Activated naive CD8-positive, alpha-beta T cell treated with anti-CD3 and anti-CD28 coated beads for 36 hours (primary cell): ENCODE measurements at places on chromosomes 13 and 19.

- no peak overlapping the region for H3K27ac ChIP-seq
- no peaks in the 10 kb centered on the region for H3K36me3 ChIP-seq
- H3K27me3 ChIP-seq = no peaks in the 10 kb centered on the region
- no peak for DNase-seq
Measured at GRCh38 chr13:51246025-51246417, 23.8 kb downstream of the FAM124A start.

DNA sequence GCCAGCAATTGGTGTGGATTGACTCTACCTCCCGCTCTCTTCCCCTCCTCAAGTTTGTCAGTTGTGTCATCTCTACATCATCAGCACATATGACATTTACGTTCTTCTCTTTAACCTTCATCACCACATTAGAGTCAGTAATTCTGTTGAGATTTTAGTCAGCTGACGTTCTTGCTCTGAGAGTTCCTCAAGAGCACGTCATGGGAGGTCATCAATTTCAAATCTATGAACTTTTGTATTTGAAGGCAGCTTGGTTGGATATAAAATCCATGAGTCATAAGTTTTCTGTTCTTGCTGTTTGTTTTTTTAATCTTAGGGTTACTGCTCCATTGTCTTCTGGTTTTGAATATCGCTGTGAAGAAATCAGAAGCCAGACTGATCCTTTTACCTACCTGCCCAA is 21.8 kb upstream of the ARGLU1 start:
- peaks cover 17% of the 10 kb centered on the region for H3K27me3 ChIP-seq
- no peak overlapping the region for H3K27ac ChIP-seq
- no peaks in the 10 kb centered on the region for H3K4me1 ChIP-seq
- no peak for DNase-seq
- H3K4me3 ChIP-seq = no peak overlapping the region

- no peak for DNase-seq
- peaks cover 33% of the 10 kb centered on the region for H3K4me1 ChIP-seq
- peak overlapping the region; percentile 1 for H3K27ac ChIP-seq
- H3K27me3 ChIP-seq = peaks cover 6% of the 10 kb centered on the region
- no peak overlapping the region for H3K4me3 ChIP-seq
- H3K36me3 ChIP-seq = peaks cover 22% of the 10 kb centered on the region
Measured at GRCh38 chr19:41906916-41907680, 21.2 kb downstream of the ERFL start.

DNA sequence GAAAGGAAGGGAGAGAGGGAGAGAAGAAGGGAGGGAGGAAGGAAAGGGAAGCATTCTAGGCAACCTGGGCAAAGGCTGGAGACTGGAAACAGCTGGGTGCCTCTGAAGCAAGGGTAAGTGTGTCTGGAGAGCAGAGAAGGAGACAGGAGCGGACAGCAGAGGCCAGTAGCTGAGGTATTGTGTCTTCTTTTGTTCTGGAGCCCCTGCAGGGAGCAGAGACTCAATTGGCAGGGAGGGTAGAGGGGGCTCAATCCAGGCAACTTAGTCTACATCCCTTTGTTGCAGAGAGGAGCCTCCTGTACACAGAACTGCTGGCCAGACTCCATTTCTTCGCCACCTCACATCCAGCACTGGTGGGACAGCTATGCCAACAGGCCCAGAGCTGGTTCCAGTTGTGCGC is 53.2 kb downstream of the NWD1 start:
- H3K4me1 ChIP-seq = no peaks in the 10 kb centered on the region
- H3K36me3 ChIP-seq = no peaks in the 10 kb centered on the region
- no peak overlapping the region for H3K27ac ChIP-seq
- DNase-seq = no peak
- peaks cover 28% of the 10 kb centered on the region for H3K27me3 ChIP-seq
- no peak overlapping the region for H3K4me3 ChIP-seq

- no peaks in the 10 kb centered on the region for H3K27me3 ChIP-seq
- peak overlapping the region; percentile 70 for H3K4me3 ChIP-seq
- peaks cover 25% of the 10 kb centered on the region for H3K4me1 ChIP-seq
Measured at GRCh38 chr19:18700501-18701249, 17.2 kb downstream of the CRTC1 start.

DNA sequence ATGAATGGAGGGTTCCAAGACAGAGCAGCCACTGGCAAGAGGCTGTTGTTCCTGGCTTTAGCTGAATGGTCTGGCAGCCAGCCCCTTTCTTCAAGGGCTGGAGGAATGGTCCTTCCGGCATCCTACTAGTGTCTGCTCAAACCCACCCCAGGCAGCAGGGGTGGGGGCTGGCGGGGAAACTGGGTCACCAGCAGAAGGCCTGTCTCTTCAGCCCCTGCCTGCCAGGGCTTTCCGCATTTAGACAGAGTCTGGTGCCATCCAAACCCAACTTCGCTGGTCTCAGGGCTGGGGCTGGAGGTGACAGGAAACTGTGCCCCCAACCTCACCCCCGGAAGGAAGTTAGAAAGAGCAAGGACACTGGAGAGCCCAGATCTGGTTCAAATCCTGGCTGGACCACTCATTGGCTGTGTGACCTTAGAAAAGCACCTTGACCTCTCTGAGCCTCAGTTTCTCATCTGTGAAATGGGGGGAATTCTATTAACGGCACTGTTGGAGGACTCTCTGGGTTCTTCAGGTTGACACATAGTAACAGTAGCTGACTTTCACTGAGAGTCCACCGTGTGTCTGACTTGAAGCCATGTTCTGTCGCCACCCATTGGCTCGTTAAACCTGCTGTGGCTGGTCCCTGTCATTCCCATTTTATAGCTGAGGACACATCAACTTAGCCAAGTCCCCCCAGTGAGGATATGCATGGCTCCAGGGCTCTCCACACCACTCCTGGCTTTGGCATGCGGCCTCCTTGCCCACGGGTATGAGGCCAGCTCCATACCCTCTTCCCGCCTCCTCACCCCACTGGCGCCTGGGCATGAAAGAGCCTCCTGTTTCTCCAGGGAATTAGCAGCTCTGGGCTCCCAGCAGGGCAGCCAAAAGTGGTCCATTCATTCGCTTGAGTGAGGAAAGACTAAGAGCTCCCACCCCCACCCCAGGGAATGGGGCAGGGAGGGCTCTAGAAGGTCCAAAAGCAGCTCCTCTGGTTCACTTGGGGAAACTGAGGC is 2.5 kb upstream of the NR2C2AP start:
- no peak overlapping the region for H3K4me3 ChIP-seq
- peaks cover 19% of the 10 kb centered on the region for H3K4me1 ChIP-seq
- DNase-seq = no peak
- H3K36me3 ChIP-seq = peaks cover 10% of the 10 kb centered on the region
- no peak overlapping the region for H3K27ac ChIP-seq

- H3K4me1 ChIP-seq = no peaks in the 10 kb centered on the region
- no peak overlapping the region for H3K4me3 ChIP-seq
- no peaks in the 10 kb centered on the region for H3K36me3 ChIP-seq
- no peak overlapping the region for H3K27ac ChIP-seq
- no peak for DNase-seq
- no peaks in the 10 kb centered on the region for H3K27me3 ChIP-seq
Measured at GRCh38 chr13:71368336-71368735, 498.7 kb downstream of the DACH1 start.

- no peaks in the 10 kb centered on the region for H3K36me3 ChIP-seq
- no peak overlapping the region for H3K4me3 ChIP-seq
- H3K27me3 ChIP-seq = no peaks in the 10 kb centered on the region
- no peak for DNase-seq
Measured at GRCh38 chr13:91072486-91072885, 275.0 kb upstream of the MIR17HG start.

DNA sequence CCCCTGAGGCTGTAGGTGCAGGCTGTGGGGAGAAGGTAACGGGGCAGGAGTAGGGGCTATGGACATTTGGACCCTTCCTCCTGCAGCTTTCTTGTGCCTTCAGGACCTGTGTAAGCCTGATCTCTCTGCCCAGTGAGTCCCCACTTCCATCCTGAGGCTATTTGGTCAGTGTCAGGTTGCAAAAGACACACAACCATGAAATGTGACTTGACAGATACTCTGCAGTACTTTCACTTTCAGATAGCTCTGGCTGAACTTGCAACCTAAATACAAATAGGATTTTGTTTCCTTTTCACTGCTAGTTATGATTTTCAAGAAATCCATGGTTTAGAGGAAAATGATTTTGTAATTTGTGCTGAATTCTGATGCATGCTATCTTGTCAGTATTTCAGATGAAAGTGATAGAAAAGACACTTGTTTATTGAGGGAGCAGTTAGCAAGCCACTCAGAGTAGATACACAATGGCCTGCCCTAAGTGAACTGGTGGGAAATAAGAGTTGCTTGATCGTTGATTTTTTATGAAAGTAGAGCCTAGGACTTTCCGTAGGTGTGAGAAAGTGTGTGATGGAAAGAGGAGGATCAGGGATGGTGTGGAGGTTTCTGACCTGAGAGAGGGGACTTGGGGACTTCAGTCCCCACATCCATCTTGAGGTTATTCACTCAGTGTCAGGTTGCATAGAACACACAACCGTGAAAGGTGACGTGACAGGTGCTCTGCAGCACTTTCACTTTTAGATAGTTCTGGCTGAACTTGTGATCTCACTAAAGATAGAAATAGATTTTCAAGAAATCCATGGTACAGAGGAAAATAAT is 18.1 kb upstream of the EID2 start:
- H3K36me3 ChIP-seq = no peaks in the 10 kb centered on the region
- H3K4me3 ChIP-seq = peak overlapping the region; percentile 53
- peaks cover 23% of the 10 kb centered on the region for H3K4me1 ChIP-seq
- no peaks in the 10 kb centered on the region for H3K27me3 ChIP-seq
